ENCODE measurements at places on chromosomes 13 and 19.
A peak's percentile ranks its signal among the peaks of the same experiment; 100 is the strongest.

DNA sequence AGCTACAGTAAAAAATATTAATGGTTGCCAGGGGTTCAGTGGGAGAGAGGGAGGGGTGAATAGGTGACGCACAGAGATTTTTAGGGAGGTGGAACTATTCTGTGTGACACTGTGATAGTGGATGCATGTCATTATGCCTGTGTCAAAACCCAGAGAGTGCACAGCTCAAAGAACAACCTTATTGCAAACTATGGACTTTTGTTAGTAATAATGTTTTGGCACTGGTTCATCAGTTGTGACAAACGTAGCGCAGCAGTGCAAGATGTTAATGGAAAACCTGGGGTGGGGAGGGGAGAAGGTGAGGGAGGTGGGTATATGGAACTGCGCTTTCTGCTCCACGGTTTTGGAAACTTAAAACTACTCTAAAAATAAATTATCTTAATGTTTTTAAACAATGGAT lies 134.6 kb upstream of the RFC3 start:
- peaks cover 13% of the 10 kb centered on the region for H3K4me1 ChIP-seq
- no peak overlapping the region for H3K4me3 ChIP-seq
- no peak for DNase-seq
- H3K27ac ChIP-seq: no peak overlapping the region
- no peaks in the 10 kb centered on the region for H3K27me3 ChIP-seq

- peak overlapping the region; percentile 35 for H3K4me3 ChIP-seq
- no peak overlapping the region for H3K27ac ChIP-seq
- H3K4me1 ChIP-seq: no peaks in the 10 kb centered on the region
These were observed 1.0 kb downstream of the SCN1B start for GRCh38 chr19:35031072-35031881.

GRCh38 chr19:48962029-48962848 lies 2.9 kb upstream of the FTL start:
- no peak overlapping the region for H3K4me3 ChIP-seq
- H3K27me3 ChIP-seq: no peaks in the 10 kb centered on the region

- DNase-seq: no peak
- no peak overlapping the region for H3K4me3 ChIP-seq
- no peaks in the 10 kb centered on the region for H3K36me3 ChIP-seq
- H3K27me3 ChIP-seq: no peaks in the 10 kb centered on the region
These were observed 23.1 kb upstream of the SACS start for GRCh38 chr13:23456437-23457210.

DNA sequence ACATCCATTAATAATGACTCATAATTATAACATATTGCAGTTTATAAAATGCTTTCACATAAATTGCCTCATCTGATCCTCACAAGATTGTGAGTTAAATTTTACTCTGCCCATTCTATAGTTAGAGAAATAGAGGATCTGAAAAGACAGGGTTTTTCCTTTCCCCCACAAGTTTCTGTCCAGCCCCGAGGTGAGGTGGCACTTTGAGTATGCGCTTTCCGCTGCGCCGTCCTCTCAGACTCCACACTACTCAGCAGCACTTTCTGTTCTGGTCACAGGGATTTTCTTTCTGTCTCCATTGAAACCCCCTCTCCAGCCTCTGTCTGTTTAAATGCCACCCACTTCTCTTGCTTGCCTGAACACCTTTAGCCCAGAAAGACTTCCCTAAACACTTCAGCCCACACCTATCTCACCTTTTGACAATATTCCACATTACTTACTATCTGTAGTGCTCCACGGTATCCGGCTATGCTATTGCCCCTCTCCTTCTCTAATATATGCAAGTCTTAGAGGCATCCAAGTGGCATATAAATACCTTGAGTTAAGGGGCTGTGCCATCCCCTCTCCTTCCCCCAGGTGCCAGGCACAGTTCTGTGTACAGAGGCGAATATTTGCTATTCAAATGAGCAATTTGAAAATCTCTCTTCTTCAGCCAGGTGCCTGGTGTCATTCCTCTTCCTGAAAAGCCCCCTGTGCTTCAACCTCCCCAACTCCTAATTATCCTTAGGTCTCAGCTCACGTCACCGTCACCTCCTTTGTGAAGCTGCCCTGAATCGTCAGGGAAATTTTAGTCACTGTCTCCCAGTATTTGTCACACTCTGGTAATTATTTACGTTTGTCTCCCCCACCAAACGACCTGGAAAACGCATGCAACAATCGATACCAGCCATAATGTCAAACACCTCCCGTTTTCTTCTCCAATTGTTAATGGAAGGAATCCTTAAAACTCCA lies 268.7 kb downstream of the NHLRC3 start:
- no peaks in the 10 kb centered on the region for H3K27me3 ChIP-seq
- H3K36me3 ChIP-seq: no peaks in the 10 kb centered on the region
- H3K4me1 ChIP-seq: no peaks in the 10 kb centered on the region
- no peak overlapping the region for H3K4me3 ChIP-seq
- H3K27ac ChIP-seq: no peak overlapping the region

DNA sequence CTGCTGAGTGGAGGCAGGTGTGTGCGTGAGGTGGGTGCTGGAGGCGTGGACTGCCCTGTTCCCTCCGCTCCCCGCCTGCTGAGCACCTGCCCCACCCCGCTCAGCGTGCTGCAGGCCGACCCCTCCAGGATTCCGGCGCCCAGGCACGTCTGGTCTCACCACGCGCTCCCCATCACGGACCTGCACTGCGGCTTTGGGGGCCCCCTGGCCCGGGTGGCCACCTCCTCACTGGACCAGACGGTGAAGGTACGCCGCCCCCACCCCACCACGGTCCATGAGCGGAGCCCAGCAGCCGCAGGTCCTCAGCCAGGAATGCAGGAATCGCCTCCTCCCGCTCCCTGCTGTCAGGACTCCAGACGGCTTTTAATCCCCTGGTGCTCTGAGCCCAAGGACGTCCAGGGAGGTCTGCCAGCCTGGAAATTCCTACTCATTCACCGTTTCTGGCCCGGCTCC lies 6.0 kb downstream of the WDR18 start:
- no peaks in the 10 kb centered on the region for H3K27me3 ChIP-seq
- peak; percentile 78 for DNase-seq
- H3K4me1 ChIP-seq: no peaks in the 10 kb centered on the region
- no peaks in the 10 kb centered on the region for H3K36me3 ChIP-seq

GRCh38 chr19:45781214-45782161 lies 802 bp downstream of the DMPK start:
- peak; percentile 79 for DNase-seq
- no peaks in the 10 kb centered on the region for H3K27me3 ChIP-seq
- no peaks in the 10 kb centered on the region for H3K36me3 ChIP-seq
- H3K27ac ChIP-seq: peak overlapping the region; percentile 90
- no peaks in the 10 kb centered on the region for H3K4me1 ChIP-seq
- H3K4me3 ChIP-seq: peak overlapping the region; percentile 54

GRCh38 chr13:69975496-69975895 lies 132.1 kb upstream of the ATXN8OS start:
- H3K4me3 ChIP-seq: no peak overlapping the region
- no peak for DNase-seq
- no peaks in the 10 kb centered on the region for H3K36me3 ChIP-seq
- no peaks in the 10 kb centered on the region for H3K4me1 ChIP-seq

DNA sequence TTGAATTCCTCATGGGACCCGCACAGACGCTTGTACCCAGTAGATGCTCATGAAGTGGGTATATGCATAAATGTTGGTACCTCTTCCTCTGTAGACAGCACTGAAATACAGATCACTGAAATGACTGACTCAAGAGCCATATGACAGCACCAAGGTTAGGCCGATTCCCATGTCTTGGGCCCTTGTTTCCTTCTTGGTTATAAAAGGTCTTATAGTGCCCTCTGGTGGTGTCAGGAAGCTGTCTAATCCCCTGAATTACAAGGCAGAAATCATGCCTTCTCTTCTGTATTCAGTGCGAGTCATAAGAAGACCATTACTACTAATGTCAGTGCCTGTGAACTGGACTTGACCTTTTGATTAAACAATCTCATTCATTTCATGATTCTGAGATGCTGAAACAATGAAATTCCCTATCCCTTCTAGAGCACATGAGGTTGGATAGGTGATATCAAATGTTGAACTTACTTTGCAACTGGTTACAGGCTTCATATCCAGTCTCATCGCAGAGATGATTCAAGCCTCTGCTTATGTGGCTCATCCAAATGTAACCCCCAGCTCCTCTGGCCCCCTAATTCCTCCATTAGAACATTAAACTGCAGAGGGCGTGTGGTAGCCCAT lies 59.7 kb downstream of the SPATA13 start:
- peaks cover 61% of the 10 kb centered on the region for H3K4me1 ChIP-seq
- no peaks in the 10 kb centered on the region for H3K27me3 ChIP-seq
- H3K27ac ChIP-seq: peak overlapping the region; percentile 77
- no peaks in the 10 kb centered on the region for H3K36me3 ChIP-seq
- H3K4me3 ChIP-seq: no peak overlapping the region

- H3K27ac ChIP-seq: peak overlapping the region; percentile 93
- no peaks in the 10 kb centered on the region for H3K27me3 ChIP-seq
- peak overlapping the region; percentile 33 for H3K4me3 ChIP-seq
- no peaks in the 10 kb centered on the region for H3K36me3 ChIP-seq
- peak; percentile 92 for DNase-seq
- H3K4me1 ChIP-seq: peaks cover 5% of the 10 kb centered on the region
These were observed 4.2 kb downstream of the ADPRHL1 start for GRCh38 chr13:113448885-113449692.

DNA sequence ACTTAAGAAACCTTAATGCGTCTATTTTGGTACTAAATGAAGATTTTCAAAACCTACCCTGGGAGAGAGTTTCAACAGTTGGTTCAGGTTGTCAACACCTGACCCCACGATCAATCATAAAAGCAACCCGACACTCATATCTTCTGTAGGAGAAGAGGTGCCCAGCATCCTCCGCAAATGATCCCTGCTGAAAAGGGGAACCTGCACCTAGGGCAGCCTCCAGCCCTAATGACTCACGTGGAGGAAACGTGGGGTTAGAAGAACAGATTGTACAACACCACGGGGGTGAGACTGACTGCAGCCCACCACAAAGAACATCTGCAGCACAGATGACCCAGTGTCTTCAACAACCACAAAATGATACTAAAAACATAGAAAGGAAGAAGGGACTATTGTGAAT lies 116.3 kb downstream of the RAB20 start:
- H3K4me3 ChIP-seq: no peak overlapping the region
- no peak for DNase-seq
- no peaks in the 10 kb centered on the region for H3K27me3 ChIP-seq
- H3K36me3 ChIP-seq: no peaks in the 10 kb centered on the region
- no peak overlapping the region for H3K27ac ChIP-seq
- no peaks in the 10 kb centered on the region for H3K4me1 ChIP-seq

- H3K27ac ChIP-seq: no peak overlapping the region
- no peaks in the 10 kb centered on the region for H3K36me3 ChIP-seq
- no peaks in the 10 kb centered on the region for H3K4me1 ChIP-seq
- no peak for DNase-seq
- H3K27me3 ChIP-seq: no peaks in the 10 kb centered on the region
These were observed 122.1 kb downstream of the COG6 start for GRCh38 chr13:39777527-39778061.

- no peak for DNase-seq
- no peak overlapping the region for H3K27ac ChIP-seq
- H3K4me3 ChIP-seq: no peak overlapping the region
- no peaks in the 10 kb centered on the region for H3K36me3 ChIP-seq
- H3K27me3 ChIP-seq: no peaks in the 10 kb centered on the region
- no peaks in the 10 kb centered on the region for H3K4me1 ChIP-seq
These were observed 51.8 kb upstream of the ZNF681 start for GRCh38 chr19:23810496-23810895.

DNA sequence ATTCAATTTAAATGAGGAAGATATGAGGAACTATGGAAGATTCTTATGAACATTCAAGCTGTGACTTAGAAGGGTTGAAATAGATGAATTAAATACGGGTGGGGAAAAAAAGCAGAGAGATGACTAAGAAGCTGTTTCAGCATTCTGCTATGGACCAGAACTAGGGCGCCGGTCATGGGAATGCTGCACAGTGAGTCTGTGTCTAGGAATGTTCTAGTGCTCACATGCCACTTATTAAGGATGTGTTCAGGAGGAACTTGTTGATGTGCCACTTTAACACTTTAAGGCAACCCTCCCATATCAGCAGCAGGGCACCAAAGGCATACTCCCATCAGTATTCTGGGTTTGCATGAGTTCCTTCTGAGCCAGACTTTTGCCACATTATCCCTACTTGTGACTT lies 152.1 kb downstream of the POSTN start:
- DNase-seq: no peak
- H3K4me3 ChIP-seq: no peak overlapping the region
- H3K27ac ChIP-seq: no peak overlapping the region

DNA sequence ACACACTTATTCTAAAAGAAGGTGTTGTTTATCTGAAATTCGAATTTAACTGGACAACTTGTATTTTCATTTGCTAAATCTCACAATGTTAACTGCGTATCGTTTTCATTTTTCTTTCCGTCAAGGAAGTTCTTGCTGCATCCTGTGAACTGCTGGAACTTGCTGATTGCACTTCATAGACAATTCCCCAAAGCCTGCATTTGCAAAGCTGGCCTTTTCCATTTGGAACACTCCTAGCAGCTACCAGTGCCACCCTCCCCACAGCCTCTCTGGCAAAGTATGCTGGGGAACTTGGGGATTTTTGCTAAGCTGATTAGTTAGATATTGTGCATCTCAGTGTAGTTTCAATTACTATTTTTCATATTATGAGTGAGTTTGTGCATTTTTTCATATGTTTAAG lies 20.4 kb upstream of the ARGLU1 start:
- H3K27me3 ChIP-seq: no peaks in the 10 kb centered on the region
- H3K36me3 ChIP-seq: no peaks in the 10 kb centered on the region
- H3K4me1 ChIP-seq: no peaks in the 10 kb centered on the region
- DNase-seq: no peak
- no peak overlapping the region for H3K27ac ChIP-seq

GRCh38 chr19:38506723-38507550 lies 73.4 kb downstream of the RYR1 start:
- no peaks in the 10 kb centered on the region for H3K4me1 ChIP-seq
- H3K27ac ChIP-seq: no peak overlapping the region
- H3K27me3 ChIP-seq: no peaks in the 10 kb centered on the region
- H3K4me3 ChIP-seq: no peak overlapping the region
- peak; percentile 97 for DNase-seq

GRCh38 chr19:4337906-4338440 lies 654 bp downstream of the STAP2 start:
- H3K4me3 ChIP-seq: peak overlapping the region; percentile 18
- H3K4me1 ChIP-seq: peaks cover 13% of the 10 kb centered on the region
- no peaks in the 10 kb centered on the region for H3K27me3 ChIP-seq
- H3K27ac ChIP-seq: peak overlapping the region; percentile 83

DNA sequence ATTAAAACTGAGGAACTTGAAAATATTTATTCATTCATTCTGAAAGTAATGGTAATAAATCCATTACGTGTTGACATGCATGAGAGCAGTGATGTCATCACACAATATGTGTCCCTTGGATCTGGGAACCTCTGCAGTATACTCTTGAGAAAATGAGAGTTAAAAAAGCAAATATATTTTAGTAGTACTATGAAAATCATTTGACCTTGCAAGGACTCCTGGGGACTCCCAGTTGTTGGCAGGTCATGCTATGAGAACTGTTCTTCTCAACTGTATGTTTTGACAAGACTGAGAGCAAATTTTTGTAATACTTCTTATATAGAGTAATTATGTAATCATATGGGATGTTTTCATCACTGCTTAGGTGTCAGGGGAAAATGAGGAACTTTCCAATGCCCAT lies 249.4 kb downstream of the PCCA start:
- no peaks in the 10 kb centered on the region for H3K27me3 ChIP-seq
- DNase-seq: no peak
- H3K4me1 ChIP-seq: no peaks in the 10 kb centered on the region
- H3K4me3 ChIP-seq: no peak overlapping the region
- no peaks in the 10 kb centered on the region for H3K36me3 ChIP-seq
- no peak overlapping the region for H3K27ac ChIP-seq
